ENCODE measurements at places on chromosomes 13 and 19. TPM values are rescaled to one million over a fixed set of nuclear protein-coding genes. Genes with fewer than 3 reads are reported as not detected.

- no peak overlapping the region for H3K27ac ChIP-seq
- no peaks in the 10 kb centered on the region for H3K27me3 ChIP-seq
These were observed 679 bp upstream of the ABHD8 start for GRCh38 chr19:17303940-17304267.

DNA sequence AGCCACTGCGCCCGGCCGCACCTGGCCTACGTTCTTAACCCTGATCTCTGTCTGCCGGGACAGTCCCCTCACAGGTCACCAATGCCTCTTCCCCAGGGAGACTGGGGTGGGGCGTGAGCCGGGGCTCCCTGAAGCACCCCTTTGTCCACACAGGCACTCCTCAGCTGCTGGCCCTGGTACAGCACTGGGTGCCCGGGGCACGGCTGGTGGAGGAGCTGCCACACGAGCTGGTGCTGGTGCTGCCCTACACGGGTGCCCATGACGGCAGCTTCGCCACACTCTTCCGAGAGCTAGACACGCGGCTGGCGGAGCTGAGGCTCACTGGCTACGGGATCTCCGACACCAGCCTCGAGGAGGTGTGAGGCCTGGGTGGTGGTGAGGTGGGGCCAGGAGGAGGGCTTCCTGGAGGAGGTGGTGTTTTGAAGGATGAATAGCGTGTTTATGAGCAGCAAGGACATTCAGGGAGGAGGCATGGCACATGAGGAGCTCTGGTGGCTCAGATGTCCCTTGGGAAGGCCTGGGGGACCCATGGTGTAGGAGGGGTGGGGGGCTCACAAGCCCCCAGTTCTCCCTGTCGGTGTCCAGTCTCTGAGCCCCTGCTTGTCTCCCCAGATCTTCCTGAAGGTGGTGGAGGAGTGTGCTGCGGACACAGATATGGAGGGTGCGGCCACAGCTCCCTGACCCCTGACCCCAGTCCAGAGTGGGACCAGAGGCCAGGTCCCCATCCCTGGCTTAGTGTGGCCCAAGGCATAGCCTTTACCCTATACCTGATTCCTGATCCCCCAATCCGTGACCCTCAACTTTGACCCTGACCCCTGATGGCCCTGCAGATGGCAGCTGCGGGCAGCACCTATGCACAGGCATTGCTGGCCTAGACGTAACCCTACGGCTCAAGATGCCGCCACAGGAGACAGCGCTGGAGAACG lies 13.5 kb upstream of the ARHGAP45 start:
- no peak for DNase-seq
- peaks cover 40% of the 10 kb centered on the region for H3K36me3 ChIP-seq
- H3K27me3 ChIP-seq: no peaks in the 10 kb centered on the region
- H3K4me1 ChIP-seq: peaks cover 29% of the 10 kb centered on the region
- no peak overlapping the region for H3K4me3 ChIP-seq
- H3K27ac ChIP-seq: no peak overlapping the region

GRCh38 chr13:87089391-87089790 lies 581.8 kb upstream of the SLITRK5 start:
- H3K4me3 ChIP-seq: no peak overlapping the region
- no peak for DNase-seq
- no peaks in the 10 kb centered on the region for H3K27me3 ChIP-seq
- H3K36me3 ChIP-seq: no peaks in the 10 kb centered on the region
- H3K27ac ChIP-seq: no peak overlapping the region

NLRP12 gene
- 0.08 TPM for total RNA-seq

GRCh38 chr19:55406091-55406825 lies 1.3 kb downstream of the UBE2S start:
- H3K27me3 ChIP-seq: no peaks in the 10 kb centered on the region
- no peak overlapping the region for H3K27ac ChIP-seq
- peaks cover 35% of the 10 kb centered on the region for H3K36me3 ChIP-seq
- peak overlapping the region; percentile 61 for H3K4me3 ChIP-seq
- DNase-seq: no peak

DNA sequence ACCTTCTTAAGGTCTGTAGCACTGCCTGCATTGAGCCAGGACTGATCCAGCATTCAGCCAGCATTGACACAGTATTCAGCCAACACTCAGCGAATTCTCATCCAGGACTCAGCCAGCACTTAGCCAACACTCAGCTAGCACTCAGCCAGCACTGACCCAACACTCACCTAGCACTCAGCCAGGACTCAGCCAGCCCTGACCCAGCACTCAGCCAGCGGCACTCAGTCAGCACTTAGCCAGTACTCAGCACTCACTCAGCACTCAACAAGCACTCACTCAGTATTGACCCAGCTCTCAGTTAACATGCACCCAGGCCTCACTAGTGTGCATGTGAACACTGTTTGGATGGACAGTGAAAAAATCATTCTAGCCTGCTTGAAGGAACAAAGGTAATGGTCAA lies 55.0 kb downstream of the TSHZ3 start:
- no peak overlapping the region for H3K4me3 ChIP-seq
- no peak overlapping the region for H3K27ac ChIP-seq
- H3K27me3 ChIP-seq: no peaks in the 10 kb centered on the region
- H3K36me3 ChIP-seq: no peaks in the 10 kb centered on the region
- no peaks in the 10 kb centered on the region for H3K4me1 ChIP-seq

- H3K27ac ChIP-seq: no peak overlapping the region
- no peak for DNase-seq
- H3K27me3 ChIP-seq: no peaks in the 10 kb centered on the region
- H3K4me1 ChIP-seq: peaks cover 8% of the 10 kb centered on the region
- no peaks in the 10 kb centered on the region for H3K36me3 ChIP-seq
These were observed 11.3 kb downstream of the CD70 start for GRCh38 chr19:6579450-6580178.

DNA sequence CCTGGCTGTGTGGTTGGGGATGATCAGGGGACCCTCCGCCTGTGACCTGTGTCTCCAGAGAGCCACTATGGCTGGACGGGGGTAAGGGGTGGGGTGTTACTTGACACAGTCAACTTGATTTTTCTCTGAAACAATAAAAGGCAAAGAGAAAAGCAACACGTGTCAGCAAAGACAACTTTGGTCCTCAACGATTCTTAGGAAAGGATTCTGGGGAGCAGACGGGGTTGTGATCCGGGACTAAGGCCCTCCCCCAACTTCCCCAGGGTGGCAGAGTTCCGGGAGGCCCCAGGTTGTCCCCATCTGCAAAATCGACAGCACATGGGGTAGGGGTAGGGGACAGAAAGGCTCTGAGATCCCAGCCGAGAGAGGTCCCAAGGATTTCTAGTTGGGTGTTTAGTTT lies 46.2 kb downstream of the COLGALT1 start:
- no peak overlapping the region for H3K4me3 ChIP-seq
- DNase-seq: no peak
- H3K4me1 ChIP-seq: peaks cover 14% of the 10 kb centered on the region
- no peaks in the 10 kb centered on the region for H3K36me3 ChIP-seq
- peaks cover 29% of the 10 kb centered on the region for H3K27me3 ChIP-seq

GRCh38 chr19:2755811-2756210 lies 16.0 kb upstream of the SLC39A3 start:
- no peaks in the 10 kb centered on the region for H3K4me1 ChIP-seq
- H3K27me3 ChIP-seq: no peaks in the 10 kb centered on the region
- H3K36me3 ChIP-seq: peaks cover 39% of the 10 kb centered on the region

GRCh38 chr13:108855737-108856387 lies 226.5 kb downstream of the MYO16 start:
- peaks cover 3% of the 10 kb centered on the region for H3K27me3 ChIP-seq
- H3K27ac ChIP-seq: no peak overlapping the region
- DNase-seq: no peak
- H3K36me3 ChIP-seq: no peaks in the 10 kb centered on the region

C2CD4C gene
- total RNA-seq: not detected

SSC5D gene
- total RNA-seq: 1.3 TPM

ZSWIM9 gene
- total RNA-seq: 2.5 TPM

GRCh38 chr19:29873801-29874575 lies 62.2 kb downstream of the CCNE1 start:
- no peak overlapping the region for H3K27ac ChIP-seq
- H3K4me3 ChIP-seq: no peak overlapping the region
- peaks cover 12% of the 10 kb centered on the region for H3K27me3 ChIP-seq
- no peaks in the 10 kb centered on the region for H3K36me3 ChIP-seq

DNA sequence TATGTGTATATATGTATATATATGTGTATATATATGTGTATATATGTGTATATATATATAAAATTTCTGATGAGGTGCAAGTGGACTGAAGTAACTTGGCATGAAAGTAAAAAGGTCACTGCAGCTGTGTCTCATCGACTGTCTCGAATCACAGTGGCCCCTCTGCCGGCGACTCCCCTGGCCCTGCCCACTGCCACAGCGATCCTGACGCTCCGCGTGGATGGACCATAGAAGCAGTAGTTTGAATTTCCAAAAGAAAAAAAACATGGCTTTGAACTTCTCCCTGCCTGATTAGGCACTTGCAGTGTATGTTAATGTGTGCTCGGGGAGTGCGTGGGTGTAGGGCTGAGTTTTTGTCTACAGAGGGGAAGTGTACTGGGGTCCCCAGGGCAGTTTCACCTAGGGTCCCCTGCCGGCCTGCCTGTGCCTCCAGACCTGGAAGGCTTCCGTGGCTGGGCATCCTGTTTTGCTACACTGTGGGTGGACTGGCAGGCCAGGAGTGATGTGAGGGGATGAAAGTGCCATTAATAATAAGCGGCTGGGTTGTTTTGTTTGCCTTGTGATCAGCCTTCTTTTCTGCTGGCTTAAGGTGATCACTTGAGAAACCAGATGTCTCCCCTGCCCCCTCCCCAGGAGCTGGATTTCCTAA lies 10.8 kb downstream of the ZIC5 start:
- H3K27ac ChIP-seq: no peak overlapping the region
- peaks cover 44% of the 10 kb centered on the region for H3K4me1 ChIP-seq
- DNase-seq: no peak
- H3K27me3 ChIP-seq: peaks cover 84% of the 10 kb centered on the region

DNA sequence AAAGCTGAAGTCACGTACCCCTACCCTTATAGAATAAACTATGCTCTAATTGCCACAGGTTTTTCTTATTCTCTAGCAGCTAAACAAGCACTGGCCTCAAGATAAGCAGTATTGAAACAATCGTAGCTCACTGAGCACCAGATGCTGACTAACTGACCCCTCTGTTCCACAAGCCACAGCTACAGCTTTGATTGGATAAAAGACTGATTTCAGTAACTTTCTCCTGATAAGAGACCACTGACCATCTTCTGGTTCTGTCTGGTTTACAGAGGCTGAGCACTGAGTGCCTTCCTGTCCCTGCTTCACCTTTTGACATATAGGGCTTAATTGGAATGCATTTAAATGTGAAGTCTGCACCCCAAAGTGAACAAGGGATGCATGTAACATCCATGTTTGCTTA lies 8.4 kb upstream of the RAP2A start:
- no peaks in the 10 kb centered on the region for H3K4me1 ChIP-seq
- no peak overlapping the region for H3K4me3 ChIP-seq
- H3K36me3 ChIP-seq: no peaks in the 10 kb centered on the region
- DNase-seq: no peak
- no peaks in the 10 kb centered on the region for H3K27me3 ChIP-seq
